Stimulated activated CD8-positive, alpha-beta memory T cell treated with anti-CD3 and anti-CD28 coated beads, Interleukin-7, amount 100 ng/mL, for 4 hours (primary cell): ENCODE measurements at places on chromosomes 1 and 21.

GRCh38 chr1:33001282-33001681 lies 35.4 kb downstream of the AK2 start:
- no peak for DNase-seq

GRCh38 chr1:79726321-79726720 lies 719.8 kb upstream of the ADGRL4 start:
- no peak for DNase-seq

- no peak for DNase-seq
Measured at GRCh38 chr1:96095849-96096612, 625.6 kb upstream of the PTBP2 start.

DNA sequence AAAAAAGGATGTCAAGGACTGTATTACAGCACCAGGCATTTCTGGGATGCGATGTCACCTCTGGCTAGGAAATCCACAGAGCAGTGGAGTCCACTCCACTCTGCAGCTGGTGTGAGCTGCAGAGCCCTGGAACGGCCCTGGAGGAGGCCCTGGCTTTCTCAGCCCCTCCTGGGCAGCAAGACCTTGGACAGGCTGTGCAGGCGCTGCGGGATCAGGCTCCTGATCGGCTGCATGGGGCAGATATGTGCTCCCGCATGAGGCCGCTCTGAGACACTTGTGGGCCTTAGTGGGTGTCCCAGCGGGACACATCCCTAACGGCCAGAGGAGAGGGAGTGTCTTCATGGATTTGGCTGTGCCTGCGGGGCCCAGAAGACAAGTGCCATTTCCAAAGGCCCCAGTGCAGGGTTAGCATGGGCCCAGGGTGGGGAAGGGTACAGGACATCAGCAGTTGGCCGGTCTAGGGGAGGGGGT lies 6.2 kb downstream of the DNMT3L start:
- no peak for DNase-seq

- no peak for DNase-seq
Measured at GRCh38 chr1:10185759-10186158, 24.6 kb upstream of the KIF1B start.

GRCh38 chr1:25193229-25193628 lies 39.1 kb downstream of the SYF2 start:
- DNase-seq = no peak

GRCh38 chr1:171716616-171717015 lies 25.2 kb downstream of the VAMP4 start:
- no peak for DNase-seq

- no peak for DNase-seq
Measured at GRCh38 chr1:6651909-6652308, 27.2 kb downstream of the THAP3 start.

DNA sequence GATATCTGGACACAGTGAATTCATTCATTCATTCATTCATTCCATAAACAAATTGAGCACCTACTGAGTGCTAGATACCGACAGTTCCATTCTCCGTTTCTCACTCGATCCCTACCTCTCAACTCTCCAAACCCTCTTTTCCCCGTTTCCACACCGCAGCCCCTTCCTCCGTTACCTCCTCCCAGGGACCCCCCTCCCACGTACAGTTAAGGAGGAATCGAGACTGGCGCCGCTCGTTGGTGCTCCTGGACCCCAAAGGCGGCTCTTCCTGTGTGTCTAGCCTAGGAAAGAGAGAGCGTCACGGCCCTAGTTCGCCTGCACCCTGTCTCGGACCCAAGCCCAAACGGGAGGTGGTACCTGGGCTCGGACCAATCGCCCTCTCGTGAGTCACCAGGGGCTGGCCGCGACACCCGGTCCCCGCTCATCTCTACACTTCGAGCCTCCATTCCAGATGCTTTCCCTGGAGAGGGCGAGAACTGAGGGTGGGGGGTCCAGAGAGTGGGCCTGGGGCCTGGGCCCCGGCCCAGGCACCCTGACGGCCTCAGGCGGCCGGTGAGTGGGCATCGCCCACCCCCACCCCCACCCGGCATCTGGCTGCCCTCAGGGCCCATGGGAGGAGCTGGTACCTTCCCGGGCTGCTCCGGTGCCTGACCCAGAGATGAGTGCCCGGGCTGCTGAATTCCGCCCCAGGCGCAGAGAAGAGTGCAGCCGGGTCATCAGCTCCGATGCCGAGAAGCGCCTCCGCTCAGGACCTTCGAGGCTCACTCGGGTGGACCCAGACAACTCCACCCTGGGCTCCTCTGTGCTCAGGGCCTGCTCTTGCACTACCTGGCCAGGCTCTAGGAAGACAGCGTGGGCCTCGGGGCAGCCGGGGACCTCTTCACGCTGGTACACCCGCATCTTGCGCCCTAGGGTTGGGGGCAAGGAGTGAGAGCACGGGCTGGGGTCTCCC lies 4.9 kb downstream of the ARHGEF19 start:
- DNase-seq = no peak

GRCh38 chr1:32503153-32503552 lies 36.1 kb upstream of the ZBTB8A start:
- DNase-seq = no peak

- no peak for DNase-seq
Measured at GRCh38 chr1:214216779-214217178, 64.2 kb upstream of the SMYD2 start.

DNA sequence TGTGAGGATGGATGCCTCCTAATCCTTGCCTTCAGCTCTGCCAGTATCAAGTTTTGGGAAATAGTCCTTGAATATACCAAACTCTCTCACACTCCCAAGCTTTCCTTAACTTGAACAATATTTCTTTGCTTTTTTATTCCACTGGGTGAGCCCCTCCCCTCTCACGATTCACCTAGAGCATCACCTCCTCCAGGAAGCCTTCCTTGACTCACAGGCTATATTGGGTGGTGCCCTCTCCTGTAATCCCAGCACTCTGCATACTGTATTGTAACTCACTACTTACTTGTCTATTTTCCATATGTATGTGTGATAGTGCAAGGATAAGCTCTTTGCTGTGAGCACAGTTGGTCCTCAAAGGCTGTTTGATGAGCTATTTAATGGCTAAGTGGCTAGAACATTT lies 114.7 kb downstream of the PLXNA2 start:
- no peak for DNase-seq

- DNase-seq = no peak
Measured at GRCh38 chr1:179786815-179787685, 44.0 kb downstream of the FAM163A start.

DNA sequence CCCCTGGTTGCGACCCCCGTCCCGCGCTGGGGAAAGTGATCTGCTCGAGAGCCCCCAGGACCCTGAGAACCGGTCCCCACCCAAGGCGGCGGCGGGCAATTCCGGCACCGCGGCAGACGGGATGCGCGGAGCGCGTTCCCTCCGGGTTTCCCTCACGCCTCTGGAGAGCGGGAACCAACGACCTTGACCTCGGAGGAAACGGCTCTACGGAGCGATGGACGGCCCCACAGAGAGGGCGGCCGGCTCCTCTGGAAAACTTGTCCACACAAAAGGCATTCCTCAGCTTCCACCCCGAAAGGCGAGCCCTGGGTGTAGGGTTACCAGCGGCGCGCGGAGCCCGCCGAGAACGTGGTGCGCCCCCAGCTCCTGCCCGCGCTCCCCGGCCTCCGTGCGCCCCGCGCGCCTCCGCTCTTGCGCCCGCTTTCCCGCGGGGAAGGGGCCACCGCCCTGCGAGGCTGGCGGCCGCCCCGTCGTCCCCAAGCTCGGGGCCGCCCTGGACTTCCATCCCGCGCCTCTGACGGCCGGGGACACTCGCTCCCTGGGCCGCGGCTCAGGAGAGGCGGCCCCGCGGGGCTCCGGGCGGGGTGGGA lies 391 bp upstream of the KIAA1614 start:
- DNase-seq = no peak

GRCh38 chr1:7869136-7869920 lies 16.5 kb upstream of the UTS2 start:
- no peak for DNase-seq

DNA sequence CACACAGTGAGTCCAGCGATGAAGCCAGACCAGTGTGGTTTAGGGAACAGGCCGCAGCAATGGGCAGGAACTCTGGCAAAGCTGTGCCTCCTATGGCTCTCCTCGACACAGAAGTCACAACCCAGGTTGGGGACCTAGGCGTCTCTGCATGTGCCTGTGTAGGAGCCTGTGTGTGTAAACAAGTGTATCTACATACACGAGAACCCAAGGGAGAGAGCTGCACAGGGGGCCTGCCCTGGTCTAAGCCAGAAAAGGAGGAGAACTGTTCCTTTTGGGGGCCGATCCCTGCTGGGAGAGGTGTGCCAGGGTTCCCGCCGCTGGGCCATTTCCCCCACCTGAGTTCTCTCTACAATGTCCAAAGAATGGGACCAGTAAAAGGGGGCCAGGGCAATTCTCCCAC lies 56.0 kb downstream of the CD247 start:
- DNase-seq = no peak

GRCh38 chr1:246971090-246971721 lies 36.7 kb downstream of the ZNF695 start:
- DNase-seq = no peak

- DNase-seq = no peak
Measured at GRCh38 chr1:22323141-22323845, 128.4 kb upstream of the ZBTB40 start.

- DNase-seq = no peak
Measured at GRCh38 chr21:45055861-45056260, 18.5 kb upstream of the ADARB1 start.

DNA sequence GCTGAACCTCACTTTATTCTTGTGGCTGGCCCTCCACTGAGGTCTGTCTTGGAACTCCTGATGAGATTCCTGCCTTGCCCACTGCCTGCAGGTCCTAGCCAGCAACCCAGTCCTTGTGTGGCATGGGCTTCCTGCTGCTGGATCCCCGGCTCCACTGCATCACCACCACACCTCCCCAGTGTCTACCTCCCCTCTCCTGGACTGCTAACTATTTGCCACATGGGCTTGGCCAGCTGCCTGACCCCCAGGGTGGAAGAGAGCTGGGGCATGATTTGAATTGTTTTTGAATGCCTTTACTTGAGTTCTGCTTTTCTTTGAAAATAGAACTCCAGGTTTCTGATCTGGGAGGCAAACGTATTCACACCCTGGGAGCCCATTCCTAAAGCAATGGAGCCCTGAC lies 41.2 kb downstream of the SPAG17 start:
- DNase-seq = no peak

DNA sequence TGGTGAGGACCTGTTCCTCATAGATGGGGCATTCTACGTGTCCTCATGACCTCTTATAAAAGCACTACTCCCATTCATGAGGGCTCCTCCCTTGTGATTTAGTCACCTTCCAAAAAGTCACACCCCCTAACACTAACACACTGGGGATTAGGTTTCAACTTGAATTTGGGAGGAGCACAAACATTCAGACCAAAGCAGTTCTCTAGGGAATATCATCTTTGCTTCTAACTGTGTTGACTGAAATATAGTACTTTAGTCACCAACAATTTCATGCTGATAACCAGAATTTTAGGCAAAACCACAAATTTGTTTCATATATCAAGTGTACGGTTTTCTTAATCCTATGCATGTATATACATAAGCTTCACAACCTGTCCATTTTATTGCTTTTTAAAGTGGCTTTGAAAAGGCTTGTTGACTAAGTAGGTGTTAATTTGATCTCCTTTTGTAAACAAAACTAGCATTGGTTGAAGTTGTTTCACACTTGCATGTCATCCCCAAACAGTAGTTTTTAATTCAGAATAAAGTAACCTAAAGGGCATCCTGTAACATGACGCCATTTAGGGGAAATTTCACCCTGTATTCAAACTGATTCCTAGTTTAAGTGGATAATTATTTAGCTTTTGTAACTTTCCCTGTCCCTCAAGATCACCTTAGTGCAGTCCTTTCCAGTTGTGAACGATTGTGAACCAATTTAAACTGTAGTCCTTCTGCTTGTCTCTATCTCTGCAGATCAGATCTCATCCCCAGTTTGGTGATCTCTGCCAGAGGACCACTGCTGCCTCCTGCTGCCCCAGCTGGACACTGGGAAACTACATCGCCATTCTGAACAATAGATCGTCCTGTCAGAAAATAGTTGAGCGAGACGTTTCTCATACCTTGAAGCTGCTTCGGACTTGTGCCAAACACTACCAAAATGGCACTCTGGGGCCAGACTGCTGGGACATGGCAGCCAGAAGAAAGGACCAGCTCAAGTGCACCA lies 141.1 kb downstream of the TLR5 start:
- no peak for DNase-seq

DNA sequence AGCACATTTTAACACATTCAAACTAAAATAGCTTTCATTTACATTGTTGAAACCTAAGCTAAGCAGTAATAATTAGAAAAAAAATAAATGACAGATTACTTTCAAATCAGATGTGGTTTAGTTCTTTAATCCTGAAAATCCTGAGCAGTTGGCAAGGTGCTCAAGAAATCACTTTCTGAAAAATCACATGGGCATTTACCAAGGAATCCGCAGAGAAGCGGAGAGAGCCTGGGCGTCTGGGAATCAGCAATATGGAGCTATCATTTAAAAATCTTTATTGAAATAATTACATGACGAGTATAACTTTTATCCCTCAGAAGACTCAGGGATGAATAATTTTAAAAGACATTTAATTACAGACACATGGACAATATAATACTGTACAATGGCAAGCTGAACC lies 30.2 kb downstream of the GRIK1 start:
- no peak for DNase-seq

- no peak for DNase-seq
Measured at GRCh38 chr21:42111470-42111743, 40.3 kb downstream of the UMODL1 start.

DNA sequence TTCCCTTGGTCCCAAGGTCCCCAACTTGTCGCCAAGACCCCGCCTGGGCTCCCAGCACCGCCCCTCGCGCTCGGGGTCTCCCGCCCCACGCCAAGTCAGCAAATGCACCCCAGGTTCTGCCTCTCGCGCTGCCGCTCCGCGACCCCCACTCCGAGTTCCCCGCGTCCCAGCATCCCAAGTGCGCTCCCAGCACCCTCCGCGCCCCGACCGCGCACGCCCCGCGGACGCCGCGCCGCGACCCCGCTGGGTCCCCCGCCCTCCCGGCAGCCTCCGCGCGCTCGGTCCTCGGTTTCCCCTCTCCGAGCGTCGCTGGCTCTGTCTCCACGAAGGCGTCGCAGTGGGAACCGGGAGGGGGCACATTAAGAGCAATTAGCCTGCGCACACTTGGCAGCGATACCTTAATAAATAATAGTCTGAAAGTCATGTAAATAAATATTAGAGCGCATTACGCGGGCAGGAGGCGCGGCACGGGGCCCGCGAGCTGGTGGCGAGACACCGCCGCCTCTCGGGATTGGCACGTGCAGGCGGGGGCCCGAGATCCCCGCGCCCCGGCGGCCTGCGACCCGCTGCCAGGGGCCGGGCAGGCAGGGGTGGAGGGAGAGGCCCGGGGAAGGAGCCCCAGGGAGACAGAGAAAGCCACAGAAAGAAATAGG lies 75.9 kb downstream of the VWA5B1 start:
- no peak for DNase-seq

DNA sequence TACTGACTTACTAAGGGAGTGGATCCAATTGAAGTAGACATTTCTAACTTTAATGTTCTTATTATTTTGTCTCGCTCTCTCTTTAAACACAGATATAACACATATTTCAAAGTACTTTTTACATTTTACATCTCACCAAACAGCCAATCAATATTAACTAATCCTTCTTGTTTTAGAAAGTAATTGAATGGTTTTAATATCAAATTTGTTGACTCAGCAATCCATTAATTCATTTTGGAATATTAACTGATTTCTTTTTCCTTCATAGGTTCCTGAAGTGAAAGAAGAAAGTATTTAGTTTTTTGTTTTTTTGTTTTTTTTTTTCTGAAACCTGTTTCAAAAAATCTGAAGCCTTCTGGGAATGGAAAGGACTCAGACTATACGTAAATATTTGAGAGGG lies 62.3 kb upstream of the DPYD start:
- no peak for DNase-seq
